Stimulated activated CD8-positive, alpha-beta memory T cell treated with anti-CD3 and anti-CD28 coated beads, Interleukin-7, amount 100 ng/mL, for 1 hour (primary cell): ENCODE measurements at places on chromosomes 13 and 19.

GRCh38 chr13:113753171-113753570 is 5.9 kb upstream of the TMEM255B start:
- DNase-seq = no peak

- no peak for DNase-seq
Observed at GRCh38 chr13:86462011-86462410, 662.8 kb upstream of the SLITRK6 start.

DNA sequence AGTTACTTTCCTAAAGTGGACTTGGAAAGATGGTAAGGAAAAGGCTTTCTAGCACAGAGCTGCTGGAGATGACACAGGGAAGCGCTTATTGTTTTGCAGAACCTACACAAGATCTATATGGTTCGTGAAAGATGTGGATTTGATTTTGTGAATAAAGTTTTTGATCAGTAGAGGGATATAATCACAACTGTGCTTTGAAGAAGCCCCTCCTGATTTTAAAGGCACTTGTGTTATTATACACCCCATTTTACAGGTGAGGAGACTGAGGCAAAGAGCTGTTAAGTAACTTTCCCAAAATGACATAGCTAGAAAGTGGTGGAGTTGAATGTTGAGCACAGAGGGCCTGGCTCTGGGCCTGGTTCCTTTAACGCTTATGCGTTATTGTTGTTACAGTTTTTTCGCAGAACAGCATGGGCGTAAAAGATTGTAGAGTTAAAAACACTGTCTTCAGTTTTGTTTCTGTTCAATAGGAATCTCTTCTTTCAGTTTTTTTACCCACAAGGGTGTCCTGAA is 1.4 kb downstream of the TDRD3 start:
- no peak for DNase-seq

- DNase-seq = no peak
Observed at GRCh38 chr13:27012482-27013197, 159.0 kb downstream of the USP12 start.

DNA sequence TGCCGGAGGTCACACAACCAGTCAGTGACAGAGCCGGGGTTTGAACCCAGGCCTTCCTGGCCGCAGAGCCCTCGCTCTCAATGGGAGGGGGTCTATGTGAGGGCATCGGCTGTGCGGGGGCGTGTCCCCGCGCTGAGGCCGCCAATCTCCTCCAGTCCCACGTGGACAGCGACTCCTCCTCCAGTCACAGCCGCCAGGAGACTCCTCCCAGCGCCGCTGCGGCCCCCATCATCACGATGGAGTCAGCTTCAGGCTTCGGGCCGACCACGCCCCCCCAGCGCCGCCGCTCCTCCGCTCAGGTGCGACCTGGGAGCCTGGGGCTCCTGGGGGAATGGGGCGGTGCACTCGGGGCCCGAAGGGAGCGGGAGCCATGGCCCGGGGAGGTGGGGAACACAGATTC is 6.0 kb downstream of the SPRED3 start:
- no peak for DNase-seq

DNA sequence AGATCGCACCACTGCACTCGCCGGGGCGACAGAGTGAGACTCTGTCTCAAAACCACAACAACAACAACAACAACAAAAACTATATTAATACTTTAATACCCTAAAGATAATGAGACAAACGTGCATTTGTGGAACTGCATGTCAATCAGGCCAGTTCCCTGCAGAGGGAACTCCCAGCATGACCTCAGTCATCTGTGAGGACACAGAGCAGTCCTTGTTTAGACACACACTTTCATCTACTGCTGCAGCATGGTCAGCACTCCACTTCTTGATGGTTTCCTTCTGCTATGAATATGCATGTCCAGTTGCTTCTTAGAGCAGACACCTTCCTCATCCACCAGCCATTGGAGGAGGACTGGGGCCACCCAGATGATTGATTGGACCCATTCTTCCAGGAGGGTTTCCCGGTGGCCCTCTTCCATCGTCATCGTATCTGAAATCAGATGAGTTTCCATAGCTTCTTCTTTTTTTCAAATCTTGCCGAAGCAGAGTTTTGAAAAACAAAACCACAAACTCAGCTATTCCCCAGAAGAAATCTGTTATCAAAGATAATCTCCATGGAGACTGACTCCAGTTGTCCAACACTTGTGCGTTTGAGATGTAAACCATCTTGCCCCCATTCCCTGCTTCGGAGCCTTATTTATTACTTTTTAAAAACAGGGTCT is 26.5 kb downstream of the ZNF607 start:
- DNase-seq = no peak

DNA sequence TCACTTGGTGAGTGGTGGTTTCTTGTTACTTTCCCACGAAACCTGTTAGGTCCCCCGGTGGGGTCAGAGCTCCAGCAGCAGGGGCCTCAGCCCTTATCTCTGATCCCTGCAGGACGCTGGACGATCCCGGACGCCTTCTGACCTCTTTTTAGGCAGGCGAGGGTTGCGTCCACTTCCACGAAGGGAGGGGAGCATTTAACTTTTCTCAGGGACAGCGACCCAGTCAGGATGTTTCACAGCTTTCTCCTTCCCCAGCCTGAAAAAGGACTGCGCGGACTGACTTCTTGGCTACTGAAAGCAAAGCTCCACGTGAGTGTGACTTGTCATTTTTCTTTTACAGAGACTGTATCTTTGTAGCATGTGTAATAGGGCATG is 692 bp downstream of the ZNF234 start:
- no peak for DNase-seq

DNA sequence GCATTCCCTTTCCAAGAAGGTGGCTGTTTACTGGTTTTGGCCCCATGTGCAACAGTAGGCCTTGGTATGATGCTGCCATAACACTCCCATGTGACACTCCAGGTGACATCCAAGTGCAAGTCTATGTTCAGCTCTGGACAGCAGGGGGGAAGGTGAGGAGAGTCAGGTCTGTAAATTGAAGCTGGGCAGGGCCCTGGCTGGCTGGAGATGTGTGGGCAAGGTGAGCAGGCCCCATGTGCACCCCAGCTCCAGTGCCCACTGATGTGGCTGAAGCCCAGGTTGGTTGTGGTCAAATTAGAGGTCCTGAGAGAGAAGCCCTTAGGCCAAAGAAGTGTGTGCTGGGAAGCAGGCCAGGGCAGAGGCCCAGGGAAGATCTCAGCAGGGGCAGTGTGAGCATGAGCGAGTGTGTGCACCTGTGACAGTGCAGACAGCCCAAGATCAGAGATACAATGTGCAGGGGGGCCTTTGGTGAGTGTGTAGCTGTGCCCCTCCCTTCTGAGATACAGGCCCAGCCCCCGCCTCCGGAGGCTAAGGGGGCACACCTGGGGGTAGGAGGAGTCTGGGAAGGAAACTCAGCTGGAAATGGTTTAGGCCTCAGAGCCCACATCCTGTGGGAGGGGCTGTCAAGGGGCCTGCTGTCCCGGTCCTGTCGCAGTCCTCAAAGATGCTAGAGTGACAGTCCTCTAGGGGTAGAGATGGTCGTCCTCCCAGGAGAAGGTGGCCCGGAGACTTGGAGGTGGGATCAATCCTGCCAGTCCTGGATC is 18.6 kb downstream of the DEDD2 start:
- DNase-seq = peak; percentile 47

DNA sequence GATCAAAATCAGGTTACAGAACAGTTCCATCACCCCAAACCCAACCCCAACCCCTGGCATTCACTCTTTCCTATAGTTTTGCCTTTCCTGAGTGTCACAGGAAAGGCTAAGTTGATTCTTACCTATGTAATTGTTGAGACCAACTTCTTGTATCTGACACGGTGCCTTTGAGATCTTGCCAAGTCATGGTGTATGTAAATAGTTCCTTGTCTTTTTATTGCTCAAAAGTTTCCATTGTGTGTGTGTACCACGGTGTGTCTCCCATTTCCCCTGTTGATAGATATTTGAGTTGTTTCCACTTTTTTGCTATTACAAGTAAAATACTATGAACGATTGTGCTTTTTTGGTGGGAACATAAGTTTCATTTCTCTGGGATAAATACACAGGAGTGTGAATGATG is 3.3 kb upstream of the IGFL2 start:
- DNase-seq = no peak

DNA sequence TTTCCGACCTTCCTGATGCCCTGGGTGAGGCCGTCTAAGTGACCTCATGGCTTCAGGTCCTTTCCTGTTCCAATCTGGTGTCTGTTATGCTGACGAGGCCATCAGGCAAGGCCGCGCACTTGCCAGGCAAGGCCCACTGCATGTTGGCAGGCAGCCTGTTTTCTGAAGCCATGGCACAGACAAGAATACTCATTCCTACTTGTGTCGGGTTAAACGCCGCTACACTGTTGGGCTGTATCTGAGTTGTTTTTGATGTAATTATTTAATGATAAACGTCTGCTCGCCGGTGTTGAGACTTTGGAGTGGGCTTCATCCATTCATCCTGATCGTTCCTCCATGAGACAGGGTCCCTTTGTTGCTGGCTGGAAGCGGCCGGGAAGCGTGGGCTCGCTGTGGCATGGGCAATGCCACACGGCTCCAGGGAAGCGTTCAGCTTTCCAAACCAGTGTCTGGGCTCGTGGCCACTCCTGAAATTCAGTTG is 92.1 kb downstream of the ATP11A start:
- no peak for DNase-seq

- DNase-seq = no peak
Observed at GRCh38 chr13:34815526-34815925, 126.5 kb upstream of the NBEA start.

DNA sequence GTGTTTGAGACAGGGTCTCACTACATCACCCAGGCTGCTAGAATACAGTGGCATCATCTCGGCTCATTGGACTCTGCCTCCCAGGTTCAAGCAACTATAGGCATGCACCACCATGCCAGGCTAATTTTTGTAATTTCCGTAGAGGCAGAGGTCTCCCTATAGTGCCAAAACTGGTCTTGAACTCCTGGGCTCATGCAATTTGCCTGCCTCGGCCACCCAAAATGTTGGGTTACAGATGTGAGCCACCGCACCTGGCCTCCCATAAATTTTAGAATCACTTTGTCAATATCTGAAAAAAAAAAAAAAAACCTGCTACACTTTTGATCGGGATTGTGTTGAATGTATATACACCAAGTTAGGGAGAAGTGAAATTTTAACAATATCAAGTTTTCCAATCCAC is 11.9 kb upstream of the PLEKHF1 start:
- no peak for DNase-seq

GRCh38 chr13:22285867-22286266 is 615.0 kb downstream of the FGF9 start:
- no peak for DNase-seq

- DNase-seq = no peak
Observed at GRCh38 chr13:77623806-77624205, 73.7 kb upstream of the SLAIN1 start.

GRCh38 chr13:21118180-21118579 is 56.8 kb upstream of the LATS2 start:
- no peak for DNase-seq

DNA sequence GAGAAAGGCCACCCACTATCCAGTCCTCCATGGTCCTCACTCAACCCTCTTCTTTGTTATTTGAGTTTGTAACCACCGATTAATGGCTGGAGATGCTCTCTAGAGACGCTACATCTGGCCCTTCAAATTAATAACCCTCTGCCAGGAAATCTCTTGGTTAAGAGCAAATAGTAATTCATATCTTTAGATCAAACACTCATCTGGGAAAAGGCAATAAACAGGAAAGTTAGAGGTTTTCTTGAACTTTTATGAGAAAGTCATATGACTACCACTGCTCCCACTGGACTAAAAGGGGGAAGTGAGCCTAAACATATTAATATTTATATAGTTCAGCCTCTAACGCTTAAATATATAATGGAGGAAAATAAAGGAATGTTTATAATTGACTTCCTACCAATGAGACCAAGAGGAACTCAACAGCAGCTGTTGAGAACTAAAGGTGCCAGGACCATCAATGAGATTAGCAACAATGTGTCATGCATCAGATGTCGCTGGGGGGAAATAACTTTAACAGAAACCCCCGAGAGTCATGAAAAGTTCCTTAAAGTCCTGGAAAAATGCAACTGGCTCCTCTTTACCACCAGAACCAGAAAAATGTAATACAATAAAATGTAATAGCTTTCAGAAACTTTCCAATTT is 2.7 kb downstream of the TBC1D4 start:
- DNase-seq = no peak

- no peak for DNase-seq
Observed at GRCh38 chr13:23472189-23472588, 38.7 kb upstream of the SACS start.
